ENCODE measurements at places on chromosomes 6 and 20.

DNA sequence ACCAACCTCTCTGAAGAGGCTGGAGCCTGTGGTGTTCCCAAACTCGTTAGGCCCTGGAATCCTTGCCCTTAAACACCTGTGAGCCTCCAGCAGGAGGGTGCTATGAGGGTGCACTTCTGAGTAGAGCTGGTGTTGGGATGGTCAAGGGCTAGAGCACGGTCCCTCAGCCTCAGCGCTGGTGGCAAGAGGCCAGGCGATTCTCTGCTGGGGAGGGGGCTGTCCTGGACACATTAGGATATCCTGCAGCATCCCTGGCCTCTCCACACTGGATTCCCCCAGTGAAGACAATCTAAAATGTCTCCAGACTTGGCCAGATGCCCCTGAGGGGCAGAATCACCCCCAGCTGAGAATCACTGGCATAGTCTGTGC, 157.8 kb downstream of the SYCP2 start:
- DNase-seq, result no peak

- no peak for DNase-seq
These were observed 464.4 kb upstream of the CHD6 start for GRCh38 chr20:42082611-42083010.

DNA sequence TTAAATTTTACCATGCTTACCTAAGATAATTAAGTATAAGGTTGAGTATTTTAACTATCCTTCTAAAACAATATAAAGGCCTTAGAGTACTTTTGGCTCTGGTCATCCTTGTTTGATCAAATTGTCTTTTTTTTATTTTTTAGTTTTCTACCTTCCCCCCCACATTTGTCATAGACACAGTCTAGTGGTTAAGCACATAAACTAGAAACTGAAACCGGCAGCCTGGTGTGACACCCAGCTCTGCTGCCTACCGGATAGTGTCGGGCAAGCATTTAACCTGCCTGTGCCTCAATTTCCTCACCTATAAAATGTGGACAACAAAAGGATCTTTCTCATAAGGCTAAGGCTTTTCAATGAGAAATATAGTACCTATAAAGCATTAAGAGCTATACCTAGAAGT, 21.6 kb upstream of the TULP4 start:
- no peak for DNase-seq

DNA sequence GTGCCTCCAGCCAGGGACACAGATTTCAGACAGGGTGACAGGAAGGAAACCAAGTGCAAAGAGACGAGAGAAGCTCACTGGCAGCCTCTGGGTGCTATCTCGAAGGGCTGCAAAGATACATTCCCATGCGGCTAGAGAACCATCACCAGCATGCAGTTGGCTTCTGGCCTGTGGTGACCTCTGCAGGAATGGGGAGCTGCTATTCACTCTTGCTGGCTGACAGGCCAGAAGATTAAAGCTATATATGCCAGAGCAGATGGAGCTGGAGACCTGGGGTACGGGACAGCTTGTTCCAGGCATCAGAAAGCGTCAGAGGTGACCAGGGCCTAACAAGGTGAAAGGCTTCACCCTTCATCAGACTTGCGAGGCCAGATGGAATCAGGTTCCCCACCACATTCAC, 20.0 kb downstream of the MAP1LC3A start:
- no peak for DNase-seq

DNA sequence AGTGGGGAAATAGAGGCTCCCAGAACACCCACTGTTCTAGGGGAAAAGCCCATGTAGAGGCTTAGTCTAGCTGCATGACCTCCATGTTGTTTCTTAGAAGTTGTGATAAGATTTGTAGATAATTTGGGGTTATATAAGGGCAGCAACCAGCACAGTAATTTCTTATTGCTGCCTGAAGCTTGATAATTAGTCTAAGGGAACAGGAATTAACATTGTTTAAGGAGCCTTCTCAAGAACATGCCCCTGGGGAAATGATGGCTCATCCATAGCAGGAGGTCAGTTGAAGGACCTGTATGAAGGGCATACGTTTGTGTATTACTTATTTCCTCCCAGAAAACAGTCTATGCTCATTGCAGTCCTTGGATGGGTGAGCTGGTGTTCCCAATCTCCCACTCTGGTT, 170.7 kb upstream of the SCGN start:
- DNase-seq, result no peak

GRCh38 chr6:150930841-150931240, 65.3 kb downstream of the MTHFD1L start:
- no peak for DNase-seq

GRCh38 chr6:115766745-115767462, 293.8 kb downstream of the FRK start:
- DNase-seq, result no peak

DNA sequence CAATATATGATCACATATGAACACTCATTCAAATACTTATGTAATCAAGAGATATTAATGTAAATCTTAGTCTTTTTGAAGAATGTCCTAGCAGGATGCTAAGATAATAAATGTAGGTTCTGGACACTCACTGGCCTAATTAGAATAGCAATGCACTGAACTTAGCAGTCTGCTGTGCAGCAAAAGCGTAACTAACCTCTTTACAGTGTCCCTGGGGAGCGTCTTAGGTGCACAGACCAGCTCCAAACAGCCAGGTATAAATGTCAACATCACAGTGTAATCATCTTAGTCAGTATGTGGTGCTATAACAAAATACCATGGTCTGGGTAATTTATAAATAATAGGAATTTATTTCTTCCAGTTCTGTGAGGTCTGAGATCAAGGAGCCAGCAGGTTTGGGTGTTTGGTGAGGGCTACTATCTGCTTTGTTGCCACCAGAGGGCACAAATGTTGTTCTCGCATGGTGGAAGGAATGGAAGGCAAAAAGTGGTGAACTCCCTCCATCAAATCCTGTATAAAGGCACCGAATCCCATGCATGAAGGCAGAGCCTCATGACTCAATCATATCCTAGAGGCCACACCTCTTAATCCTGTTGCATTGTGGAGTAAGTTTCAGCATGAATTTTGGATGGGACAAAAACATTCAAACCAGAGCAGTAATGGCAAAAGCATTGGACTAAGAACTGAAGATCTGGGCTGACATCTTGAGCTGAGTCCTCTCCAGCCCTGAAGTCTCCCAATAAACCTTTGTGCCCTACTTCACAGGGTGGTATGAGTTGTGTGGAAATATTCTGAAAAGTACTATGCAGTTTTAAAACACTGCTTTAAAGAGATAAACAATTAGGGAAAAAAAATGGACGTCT, 41.8 kb upstream of the FOXO3 start:
- no peak for DNase-seq

DNA sequence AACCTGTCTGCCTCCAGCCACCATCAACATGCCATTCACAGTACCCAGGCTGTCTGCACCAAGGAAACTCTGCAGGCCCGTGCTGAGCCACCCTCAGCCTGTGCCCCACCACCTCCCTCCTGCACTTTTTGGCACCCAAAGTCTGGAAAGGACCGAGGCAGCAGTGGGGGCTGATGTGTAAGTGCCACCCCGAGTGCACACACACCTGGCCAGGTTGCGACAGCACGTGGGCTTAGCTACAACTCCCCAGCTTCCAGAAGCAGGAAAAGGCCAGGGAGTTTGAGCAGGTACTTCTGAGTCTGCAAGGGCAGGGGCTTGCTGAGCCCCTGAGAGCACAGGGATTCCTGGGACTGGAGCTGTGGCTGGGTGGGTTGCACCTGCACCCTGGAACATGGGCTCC, 303.3 kb upstream of the OPRM1 start:
- no peak for DNase-seq

DNA sequence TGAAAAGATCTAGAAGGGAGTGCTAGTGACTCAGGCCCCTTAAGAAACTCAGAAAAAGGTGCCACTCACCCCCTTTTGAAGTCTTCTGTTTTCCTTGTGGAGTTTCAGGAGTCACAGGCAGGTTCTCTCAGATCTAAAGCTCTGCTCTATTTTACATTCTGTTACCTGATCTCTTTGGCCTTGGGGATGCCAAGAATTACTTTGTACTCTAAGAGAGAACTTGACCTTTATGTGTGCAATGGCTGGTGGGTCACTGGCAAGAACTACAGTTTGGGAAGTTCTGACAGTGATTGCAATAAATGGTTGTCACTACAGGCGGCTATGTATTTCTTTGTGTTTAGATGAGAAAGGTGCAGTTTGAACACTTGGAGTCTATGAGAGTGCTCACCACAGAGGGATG, 24.2 kb upstream of the ENPP4 start:
- DNase-seq, result no peak
